ENCODE measurements at places on chromosomes 16 and 17.

DNA sequence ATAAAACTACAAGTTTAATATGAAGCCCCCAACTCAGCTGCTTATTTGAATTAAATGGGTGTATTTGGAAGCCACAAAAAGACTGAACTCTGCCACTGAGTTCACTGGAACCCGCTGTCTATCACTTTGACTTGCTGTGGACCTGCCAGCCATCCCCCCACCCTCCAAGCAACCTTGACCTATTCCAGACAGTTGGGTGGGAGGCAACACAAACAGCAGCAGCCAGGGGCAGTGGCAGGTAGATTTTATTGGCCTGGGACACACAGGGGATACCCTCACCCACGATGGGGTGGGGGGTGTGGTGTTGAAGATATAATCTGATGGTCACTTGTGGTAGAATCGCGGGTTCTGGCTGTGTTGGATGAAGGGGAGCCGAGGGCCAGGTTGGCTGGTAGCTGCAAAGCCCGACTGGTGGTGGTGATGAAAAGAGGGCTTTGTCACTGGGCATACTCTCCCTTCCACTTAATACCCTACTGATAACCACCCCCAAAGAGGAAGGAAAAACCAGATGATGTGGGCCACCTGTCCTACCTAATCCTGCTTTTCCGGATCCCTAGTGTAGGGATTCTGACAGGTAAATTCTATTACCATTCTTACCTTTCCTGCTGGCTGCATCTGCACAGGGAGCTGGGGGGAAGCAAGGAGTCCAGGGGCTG lies 2.6 kb downstream of the GPS2 start:
- DNase-seq = no peak

- DNase-seq = no peak
Observed at GRCh38 chr17:42135664-42136653, 13.4 kb downstream of the HSPB9 start.

DNA sequence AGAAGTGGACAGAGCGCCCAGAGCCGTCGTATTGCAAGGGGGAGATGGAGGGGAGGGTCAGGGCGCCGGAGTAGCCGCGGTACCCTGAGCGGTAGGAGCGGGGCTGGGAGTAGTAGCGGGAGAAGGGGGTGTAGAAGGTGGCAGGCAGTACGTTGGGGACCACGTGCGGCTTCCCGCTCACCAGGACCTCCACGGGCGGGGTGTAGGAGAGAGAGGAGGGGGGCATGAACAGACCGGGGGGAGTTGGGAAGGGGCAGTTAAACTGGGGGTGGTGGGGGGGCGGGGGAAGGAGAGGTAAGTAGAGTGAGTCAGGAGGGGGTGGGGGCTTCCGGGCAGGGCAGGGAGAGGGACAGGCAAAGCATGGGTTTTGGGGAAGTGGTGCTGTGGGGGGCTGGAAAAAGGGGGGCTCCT lies 16.8 kb downstream of the ST6GALNAC2 start:
- no peak for DNase-seq

GRCh38 chr16:87686697-87687096 lies 79.1 kb downstream of the KLHDC4 start:
- no peak for DNase-seq

DNA sequence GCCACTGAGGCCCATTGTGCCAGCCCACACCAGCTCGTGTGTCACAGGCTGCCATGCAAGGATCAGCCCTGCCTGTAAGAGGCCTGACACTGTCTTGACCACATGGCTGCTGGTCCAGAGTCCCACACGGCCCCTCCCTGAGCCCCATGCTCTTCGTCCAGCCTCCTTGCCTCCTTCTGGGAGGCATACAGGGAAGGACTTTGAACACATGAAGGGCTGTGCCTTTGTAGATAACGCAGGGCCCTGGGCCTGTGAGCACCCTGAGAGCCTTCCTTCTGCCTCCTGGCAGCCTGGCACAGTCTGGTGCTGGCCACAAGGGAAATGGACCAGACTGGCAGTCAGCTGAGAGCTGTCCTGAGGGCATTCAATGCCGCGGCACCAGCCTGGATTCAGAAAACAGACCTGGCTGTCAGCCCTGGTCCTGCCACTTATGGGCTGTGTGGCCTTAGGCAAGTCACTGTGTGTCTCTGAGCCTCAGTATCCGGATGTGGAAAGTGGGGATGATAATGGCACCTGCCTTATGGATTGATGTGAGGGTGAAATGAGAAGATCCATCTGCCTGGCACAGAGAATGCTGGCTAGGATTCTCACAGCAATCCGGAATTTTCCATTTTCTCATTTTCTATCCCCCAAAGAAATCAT lies 19.2 kb upstream of the SPNS2 start:
- DNase-seq = no peak

DNA sequence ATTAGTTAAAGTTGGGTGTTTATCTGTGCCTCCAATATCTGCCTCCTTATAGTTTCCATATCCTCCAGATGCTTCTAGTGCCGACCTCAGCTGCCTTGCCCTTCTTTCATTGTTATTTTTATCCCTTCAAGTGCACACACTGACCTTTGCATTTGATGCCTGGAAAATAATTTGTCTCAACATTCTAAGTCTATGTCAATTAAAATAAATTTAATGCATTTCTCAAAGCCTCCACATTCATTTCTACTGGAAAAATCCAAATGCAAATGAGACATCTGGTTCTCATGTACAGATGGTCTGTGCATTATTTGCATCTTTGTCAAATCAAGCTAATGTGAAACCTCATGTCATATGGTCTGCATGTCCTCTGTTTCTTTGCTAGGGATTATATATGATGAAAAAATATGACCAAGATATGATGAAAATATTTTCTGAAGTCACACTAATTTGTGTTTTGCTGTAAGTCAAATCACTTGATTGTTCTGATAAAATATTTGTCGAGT lies 61.4 kb downstream of the TMEM100 start:
- no peak for DNase-seq

DNA sequence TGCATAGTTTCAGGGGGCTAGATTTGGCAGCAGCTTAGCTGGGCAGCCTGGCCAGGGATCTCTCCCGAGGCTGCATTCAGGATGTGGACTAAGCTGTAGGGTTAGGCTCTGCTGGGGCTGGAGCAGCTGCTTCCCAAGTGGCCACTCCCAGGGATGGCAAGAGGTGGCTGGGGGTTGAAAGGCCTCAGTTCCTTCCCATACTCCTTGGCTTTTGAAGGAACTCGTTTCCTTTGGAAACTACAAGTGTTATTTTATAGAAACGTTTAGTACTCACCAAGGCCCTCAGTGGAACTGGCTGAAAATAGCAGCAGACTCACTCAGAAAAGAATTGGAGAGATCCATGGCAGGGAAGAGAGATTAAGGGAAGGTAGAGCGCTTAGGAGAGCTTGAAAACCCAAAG lies 76.4 kb downstream of the WWP2 start:
- DNase-seq = no peak

DNA sequence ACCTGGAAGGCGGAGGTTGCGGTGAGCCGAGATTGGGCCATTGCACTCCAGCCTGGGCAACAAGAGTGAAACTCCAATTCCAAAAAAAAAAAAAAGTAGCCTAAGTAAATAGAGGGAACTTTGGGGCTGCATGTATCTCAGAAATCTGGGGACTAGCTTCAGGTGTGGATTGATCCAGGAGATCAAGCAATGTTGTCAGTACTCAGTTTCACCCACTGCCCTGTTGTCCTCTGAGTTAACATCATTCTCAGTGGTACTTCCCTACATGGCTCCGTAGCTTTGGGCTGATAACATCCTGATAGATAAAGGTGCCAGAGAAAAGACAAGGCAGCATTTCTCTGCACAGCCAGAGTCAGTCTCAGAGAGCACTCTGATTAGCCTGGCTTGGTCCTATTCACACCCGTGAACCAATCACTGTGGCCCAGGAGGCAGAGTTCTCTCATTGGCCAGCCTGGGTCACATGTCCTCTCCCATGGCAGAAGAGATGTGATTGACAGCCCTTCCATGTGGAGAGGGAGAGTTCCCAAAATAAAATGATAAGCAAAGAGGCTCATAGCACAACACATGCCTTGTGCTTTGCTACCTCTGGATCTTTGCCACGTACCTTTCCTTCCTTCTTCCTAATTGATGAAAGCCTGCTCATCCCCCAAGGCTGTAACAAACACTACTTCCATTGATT lies 99.6 kb downstream of the ABCC1 start:
- DNase-seq = no peak

GRCh38 chr16:351804-352520 lies 561 bp downstream of the AXIN1 start:
- peak; percentile 13 for DNase-seq

- no peak for DNase-seq
Observed at GRCh38 chr17:50507871-50508572, at the start of gene MYCBPAP. Gene MYCBPAP, plus strand, starts transcription at chr17:50508439. Its CDS starts 236 bp downstream, at chr17:50508675.

GRCh38 chr17:4632581-4632920 lies 8.9 kb downstream of the ALOX15 start:
- no peak for DNase-seq

DNA sequence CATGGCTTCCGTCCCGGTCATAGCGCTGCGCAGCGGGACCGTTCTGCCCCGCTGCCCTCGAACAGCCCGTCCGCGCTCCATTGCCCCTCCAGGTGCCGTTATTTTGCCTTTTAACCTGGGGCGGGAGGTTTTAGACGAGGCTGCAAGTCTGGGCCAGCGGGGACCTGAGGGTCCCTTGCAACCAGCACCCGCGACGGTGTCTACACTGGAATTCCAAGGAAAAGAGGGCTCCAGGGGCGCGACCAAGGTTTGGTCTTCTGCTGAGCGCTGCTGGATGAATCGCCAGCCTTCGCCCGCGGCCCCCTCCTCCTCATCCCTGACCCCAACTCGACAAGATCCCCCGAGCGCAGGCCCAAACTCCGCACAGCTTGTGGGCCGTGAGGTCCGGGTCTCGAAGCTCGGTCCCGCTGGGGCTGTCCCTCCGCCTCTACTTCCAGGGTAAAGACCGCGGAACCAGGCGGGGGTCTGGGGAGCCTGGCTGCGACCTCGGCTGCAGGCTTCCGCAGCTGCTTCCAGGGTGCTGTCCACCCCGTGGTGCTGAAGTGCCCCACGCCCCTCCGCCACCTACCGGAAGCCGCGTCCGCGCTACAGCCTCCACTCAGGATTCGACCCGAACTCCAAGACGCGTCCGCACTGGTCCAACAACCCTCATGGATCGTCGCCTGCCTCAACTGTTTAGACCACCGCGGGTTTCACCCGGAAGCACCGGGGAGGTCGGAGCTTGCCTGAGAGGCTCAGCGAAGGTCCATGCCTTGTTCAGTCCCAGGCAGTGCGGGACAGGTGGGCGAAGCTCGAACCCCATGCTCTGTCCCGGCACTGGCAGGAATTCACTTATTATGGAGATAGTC lies 10.1 kb upstream of the CA4 start:
- DNase-seq = peak; percentile 31

DNA sequence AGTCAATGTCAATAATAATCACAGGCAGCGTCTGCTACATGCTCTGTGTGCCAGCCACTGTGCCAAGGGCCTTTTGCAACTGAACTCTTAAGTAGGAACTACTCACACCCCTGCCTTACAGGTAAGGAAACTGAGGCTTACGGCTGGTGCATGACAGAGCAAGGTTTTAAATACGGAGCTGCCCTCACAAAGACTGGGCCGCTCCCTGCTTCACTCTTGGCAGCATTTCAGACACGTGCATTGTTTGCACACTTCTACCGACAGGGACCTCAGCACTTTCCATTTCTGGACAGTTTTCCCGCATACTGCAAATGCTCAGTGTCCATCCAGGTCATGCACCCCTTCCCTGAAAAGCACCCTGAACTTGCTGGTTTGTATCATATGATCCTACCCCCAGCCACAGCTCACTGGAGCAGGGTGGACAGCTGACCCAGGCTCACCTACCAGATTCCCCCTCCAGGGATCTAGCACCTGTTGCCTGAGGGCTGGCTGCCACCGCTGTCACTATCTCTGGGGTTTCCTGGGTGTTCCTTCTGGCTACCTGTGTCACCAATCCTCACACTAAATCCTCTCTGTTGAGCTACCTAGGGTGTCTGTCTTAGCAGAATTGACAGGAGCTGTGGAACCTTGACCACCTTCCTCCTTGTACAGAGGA lies 142.9 kb downstream of the C16orf78 start:
- DNase-seq = no peak

DNA sequence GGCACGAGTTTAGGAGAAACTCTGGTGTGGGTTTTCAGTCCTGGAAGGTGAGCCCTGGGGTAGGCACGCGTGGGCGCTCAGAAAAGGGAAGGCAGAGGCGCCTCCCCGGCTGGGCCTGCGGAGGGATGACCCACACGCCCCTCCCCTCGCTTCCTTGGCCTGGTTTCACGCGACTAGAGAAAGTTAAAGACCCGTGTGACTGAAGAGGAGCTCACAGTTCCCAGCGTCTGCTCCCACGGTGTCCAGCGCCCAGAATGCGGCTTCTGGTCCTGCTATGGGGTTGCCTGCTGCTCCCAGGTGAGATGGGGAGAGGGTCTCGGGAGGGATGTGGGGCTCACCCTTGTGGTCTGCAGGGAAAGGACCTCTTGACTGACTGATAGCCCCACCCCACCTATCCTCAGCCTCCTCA lies at the start of gene CD300LG:
CD300LG (plus strand) TSS at position 214 of the 409 bp plus-strand sequence; CDS start at position 255, 41 bp downstream.
- no peak for DNase-seq

- DNase-seq = no peak
Observed at GRCh38 chr17:55062921-55063320, 94.4 kb downstream of the STXBP4 start.

- DNase-seq = no peak
Observed at GRCh38 chr16:21937336-21937829, 15.8 kb upstream of the UQCRC2 start.

GRCh38 chr16:50270510-50271147 lies 4.3 kb downstream of the ADCY7 start:
- no peak for DNase-seq

DNA sequence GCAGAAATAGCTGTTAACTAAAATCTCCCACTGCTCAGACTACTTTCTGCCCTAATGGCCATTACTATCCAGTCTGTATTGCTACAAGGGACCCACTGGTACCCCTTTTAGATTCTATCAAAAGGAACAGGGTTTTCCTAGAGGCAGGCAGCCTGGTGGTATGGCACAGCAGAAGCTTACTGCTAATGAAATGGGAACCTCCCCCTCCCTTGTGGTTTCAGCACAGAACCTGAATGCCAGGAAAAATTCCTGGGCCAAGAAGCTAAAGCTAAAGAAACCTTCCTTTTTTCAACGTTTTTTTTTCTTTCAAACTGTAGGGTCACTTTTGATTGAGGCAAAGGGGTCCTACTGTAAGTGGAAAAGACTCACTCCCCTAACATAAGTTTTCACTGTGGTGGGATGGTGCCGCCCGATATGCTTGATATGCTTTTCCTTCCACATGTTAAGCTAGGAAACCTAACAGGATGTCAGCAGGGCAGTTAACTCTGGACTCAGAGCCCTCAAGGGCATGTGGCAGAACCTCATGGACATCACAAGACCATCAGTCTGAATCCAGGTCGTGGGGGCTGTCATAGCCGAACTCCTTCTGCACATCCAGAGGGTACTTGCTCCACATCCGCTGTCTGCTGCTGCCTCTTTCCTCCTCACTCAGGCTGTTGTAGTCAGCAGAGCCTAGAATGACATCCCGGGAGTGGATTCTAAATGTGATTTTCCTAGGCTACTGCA lies 9.8 kb downstream of the SLC7A6OS start:
- DNase-seq = no peak

- no peak for DNase-seq
Observed at GRCh38 chr17:50259477-50260324, 14.6 kb upstream of the TMEM92 start.

Data from amygdala (tissue), 56 donors.